ENCODE measurements at places on chromosomes 1 and 21.

DNA sequence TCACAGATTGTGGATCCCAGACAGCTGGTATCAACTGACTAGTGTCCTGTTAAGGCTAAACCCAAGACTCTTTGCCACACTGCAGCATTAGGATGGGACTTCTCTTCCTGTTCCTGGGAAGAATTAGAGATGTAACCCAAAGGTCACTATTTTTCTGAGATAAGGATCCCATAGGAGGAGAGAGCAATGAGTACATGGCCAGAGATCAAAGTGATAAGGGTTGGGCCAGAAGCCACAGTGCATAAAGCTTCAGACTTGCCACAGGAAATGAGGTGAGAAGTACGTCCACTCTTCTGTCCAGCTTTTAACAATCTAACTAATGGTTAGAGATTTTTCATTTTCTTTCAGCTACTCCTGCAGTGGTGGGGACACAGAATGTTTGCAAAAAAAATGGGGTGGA, at the start of gene HSD3B1:
HSD3B1 (plus strand) TSS at position 270 of the 400 bp plus-strand sequence. CDS start 267 bp downstream, outside the sequence.
- no peak for ATAC-seq

GRCh38 chr1:17229379-17229778, 19.5 kb upstream of the PADI3 start:
- no peak for ATAC-seq

DNA sequence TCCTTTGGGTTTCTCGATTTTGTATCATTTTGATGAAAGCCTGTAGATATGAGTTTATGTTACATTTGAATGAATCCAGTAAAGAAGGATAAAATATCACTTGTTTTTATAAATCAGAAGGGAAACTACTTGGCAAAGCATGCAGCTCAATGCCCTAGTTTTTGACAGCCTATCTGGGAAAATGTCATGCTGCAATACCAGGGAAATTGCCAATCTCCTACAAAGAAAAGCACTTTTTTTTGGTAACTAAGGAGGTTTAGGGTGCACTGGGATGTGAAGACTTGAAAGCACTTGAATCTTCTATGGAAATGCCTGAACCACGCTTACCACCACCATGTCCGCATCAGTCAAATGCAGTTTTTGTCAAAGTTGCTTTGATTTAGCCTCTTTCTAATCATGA, 446.9 kb upstream of the LRRC7 start:
- no peak for ATAC-seq

DNA sequence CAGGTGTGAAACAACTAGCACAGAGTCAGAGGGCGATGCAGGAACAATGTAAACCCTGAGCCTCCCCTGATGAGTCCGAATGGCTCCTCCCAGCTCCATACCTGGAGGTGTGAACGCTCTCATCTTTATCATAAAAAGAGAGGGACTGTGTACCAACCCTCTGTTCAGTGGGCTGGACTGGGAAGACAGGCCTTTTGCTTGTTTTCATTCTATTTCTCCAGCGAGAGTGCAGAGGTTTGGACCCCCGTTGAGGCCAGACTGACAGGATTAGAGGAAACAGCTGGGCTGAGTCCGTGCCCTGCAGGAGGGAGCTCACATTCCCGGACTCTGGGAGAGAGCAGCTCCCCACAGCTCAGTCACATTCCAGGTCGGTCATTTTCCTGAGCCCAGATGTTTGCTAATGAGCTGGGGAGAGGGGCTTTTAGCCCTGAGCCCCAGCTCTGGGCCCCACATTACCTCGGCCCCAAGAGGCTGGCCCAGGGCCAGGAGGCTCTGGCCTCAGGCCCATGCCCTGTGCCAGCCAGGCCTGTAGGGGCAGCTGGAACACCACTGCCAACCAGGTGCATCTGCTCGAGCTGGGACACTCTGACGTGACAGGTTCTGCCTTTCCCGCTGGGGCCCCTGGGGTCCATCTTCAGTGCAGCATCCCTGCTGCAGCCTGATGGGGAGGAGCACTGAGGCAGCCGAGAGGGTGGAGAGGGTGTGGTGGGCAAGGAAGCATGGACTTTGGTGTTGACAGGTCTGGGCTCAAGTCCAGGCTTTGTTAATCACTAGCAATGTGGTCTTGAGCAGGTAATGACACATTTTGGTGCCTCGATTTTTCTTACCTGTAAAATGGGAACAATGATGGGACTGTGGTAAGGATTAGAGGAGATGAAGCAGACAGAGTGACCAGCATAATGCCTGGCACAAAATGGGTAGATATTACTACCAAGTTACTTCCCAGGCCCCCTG, 3.5 kb upstream of the NBL1 start:
- no peak for ATAC-seq

- ATAC-seq: no peak
These were observed 10.1 kb downstream of the ZC3H12A start for GRCh38 chr1:37484325-37485051.

GRCh38 chr1:82586473-82586872, 785.7 kb downstream of the ADGRL2 start:
- ATAC-seq: no peak

DNA sequence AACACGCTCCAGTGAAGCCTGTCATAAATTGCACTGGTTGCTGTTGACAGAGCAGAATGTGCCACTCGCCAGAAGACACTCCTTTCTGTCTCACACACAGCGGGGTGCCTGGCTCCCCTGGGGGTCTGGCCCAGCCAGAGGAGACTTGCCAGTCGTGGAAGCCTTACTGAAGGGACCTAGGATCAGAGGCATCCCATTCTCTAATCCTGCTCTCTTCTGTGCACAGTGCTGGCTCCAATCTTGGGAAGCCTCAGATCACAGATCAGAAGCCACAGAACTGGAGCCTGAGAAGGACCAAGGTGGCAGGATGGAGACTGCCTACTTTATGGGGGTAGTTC, 1.4 kb downstream of the SLC9A1 start:
- ATAC-seq: no peak
